ENCODE measurements at places on chromosomes 2 and 18.

DNA sequence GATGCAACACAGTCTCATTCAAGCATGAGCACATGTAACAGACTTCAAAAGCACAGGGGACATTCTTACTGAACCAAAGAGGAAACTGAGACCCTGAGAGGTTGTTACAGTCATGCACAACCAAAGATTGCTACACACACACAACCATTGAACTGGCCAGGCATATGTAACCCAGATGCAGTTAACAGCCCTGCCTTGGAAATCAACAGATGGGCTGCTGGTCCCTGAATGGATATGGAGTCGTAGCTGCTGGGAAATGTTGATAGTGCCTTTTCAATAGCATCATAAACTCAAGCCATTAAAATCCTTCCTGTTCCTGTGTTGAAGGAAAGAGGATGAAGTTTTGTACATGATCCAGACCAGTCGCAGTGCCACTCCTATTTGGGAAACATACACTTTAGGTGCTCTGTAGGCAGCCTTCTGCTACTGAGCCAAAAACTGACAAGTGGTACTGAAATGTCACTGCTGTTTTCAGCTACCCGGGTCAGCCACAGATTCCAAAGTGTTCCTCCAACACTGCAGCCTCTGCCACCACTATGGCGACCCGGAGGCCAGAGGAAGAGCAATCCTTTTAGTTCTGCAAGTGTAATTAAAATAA lies 143.9 kb downstream of the CCBE1 start:
- no peak for DNase-seq

DNA sequence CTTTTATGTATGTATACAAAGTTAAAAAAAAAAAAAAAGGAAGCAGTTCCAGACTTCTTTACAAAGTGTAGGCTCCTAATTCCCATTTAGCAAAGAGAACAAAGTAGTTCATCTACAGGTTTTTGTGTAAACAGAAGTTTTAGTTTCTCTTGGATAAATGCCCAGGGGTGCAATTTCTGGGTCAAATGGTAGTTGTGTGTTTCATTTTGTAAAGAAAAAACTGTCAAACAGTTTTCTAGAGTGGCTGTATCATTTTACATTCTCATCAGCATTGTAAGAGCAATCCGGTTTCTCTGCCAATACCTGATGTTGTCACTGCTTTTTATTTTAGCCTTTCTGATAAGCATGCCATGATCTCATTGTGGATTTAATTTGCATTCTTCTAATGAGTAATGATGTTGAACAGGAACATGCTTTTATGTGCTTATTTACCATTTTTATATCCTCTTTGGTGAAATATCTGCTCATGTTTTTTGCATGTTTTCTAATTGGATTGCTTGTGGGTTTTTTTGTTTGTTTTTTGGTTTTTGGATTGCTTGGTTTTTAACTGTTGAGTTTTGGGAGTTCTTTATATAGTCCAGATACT lies 16.6 kb upstream of the PSME4 start:
- no peak for DNase-seq

- DNase-seq = no peak
Observed at GRCh38 chr2:204604061-204604460, 58.8 kb downstream of the PARD3B start.

DNA sequence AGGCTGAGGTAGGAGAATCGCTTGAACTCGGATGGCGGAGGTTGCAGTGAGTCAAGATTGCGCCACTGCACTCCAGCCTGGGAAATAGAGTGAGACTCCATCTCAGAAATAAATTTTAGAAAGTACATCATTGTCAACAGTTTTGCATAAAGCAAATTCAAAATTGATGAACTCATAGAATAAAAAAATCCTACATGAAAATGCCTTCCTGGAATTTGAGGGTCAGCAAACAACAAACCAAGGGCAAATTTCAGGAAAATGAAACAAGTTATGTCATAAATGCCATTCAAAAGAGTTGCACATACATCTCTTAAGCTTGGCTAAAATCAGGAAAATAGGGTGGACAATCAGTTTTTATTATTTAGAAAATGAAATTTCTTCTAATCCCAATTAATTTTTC lies 45.1 kb downstream of the COL5A2 start:
- DNase-seq = no peak

GRCh38 chr2:58764338-58765104 lies 523.4 kb upstream of the FANCL start:
- DNase-seq = no peak

GRCh38 chr2:136527560-136527959 lies 237.8 kb upstream of the THSD7B start:
- no peak for DNase-seq

- DNase-seq = no peak
Observed at GRCh38 chr2:27622921-27623384, 5.9 kb downstream of the CCDC121 start.

GRCh38 chr2:191188550-191189093 lies 37.8 kb upstream of the STAT4 start:
- no peak for DNase-seq

DNA sequence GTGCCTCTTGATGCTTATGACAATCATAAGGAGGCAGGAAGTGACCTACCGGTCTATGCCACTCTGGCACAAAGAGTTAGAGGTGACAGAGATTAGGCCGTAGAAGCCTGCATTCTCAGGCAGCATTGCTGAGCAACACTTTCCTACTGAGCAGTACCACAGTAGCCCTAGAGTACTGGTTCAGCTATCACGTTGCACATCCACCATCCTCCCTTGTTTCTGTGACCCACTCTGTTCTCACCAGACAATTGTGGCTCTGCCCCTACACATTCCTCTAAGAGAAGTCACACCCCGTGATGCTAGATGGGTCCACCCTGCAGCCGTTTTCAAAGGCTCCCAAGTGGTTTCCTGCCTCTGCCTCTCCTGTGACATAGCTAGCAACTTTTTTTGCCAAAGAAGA lies 22.6 kb upstream of the SUCLG1 start:
- DNase-seq = no peak

- DNase-seq = no peak
Observed at GRCh38 chr2:176683618-176684111, 414.4 kb downstream of the MTX2 start.

DNA sequence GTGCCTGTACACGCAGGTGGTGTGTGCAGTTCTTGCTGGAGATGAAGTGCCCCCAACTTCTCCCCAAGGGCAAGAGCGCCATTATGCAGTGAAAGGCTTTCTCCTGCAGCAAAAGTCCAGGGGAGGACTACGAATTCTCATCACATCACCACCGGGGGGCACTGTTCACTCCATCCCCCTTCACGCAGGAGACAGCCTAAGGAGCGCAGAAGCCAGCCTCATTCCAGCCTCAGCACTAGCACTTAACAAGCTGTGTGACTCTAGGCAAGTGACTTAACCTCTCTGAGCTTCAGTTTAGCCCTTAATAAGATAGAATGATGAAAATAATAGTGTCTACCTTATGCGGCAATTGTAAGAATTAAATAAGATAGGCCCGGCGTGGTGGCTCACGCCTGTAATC lies 32.3 kb downstream of the DNMT3A start:
- DNase-seq = peak; percentile 52

- no peak for DNase-seq
Observed at GRCh38 chr2:2172516-2172915, 158.6 kb downstream of the MYT1L start.

DNA sequence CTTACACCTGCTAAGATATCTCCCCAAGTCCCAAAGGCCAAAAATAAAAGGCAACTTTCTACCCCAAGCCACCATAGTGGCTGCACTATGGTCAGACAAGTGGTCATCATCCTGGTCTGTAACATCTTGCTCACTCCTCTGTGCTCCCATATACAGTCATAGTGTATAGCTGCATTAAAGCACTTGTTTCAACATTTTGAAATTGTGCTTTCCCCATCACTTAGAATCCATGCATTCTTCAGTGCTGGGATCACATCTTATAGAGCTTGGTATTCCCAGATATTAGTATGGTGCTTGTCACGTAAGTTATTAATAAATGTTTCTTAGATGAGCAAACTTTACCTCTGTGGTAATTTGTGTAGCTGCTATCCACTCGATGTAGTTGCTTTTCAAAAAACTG lies 40.4 kb upstream of the CDC42EP3 start:
- no peak for DNase-seq

DNA sequence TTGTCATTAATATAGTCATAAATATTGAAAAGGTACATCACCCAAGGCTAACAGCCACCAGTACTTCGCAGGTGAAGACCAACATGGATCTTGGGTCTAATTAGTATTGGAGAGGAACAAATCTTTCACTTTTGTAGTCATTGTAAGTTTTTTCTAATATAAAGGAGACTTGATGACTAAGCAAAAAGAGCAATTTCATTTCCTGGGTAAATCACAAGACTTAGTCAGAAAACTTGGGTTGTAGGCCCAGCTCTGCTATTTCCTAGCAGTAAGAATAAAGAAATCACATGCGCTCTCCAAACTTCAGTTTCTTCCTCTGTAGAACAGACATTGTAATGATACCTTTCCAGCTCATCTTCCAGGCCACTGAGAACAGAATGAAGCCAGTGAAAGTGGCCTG lies 40.9 kb downstream of the NRP2 start:
- DNase-seq = no peak

DNA sequence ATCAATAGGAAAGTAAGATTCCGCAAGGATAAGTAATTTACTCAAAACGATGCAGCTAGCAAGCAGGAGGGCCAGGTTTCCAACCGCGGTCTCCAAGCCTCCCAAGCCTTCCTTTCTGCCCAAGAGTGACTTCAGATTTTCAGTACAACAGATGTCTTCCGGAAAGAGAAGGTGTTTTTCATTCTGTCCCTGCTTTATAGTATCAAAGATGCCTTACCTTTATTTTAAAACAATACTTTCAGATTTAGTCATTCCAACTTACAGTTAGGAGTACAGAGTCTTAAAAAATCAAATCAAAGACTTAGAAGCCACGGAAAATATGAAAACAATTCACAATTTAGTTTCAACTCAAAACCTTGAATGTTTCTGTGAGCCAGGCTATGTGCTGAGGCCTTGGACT lies 43.6 kb downstream of the CYB5A start:
- no peak for DNase-seq

DNA sequence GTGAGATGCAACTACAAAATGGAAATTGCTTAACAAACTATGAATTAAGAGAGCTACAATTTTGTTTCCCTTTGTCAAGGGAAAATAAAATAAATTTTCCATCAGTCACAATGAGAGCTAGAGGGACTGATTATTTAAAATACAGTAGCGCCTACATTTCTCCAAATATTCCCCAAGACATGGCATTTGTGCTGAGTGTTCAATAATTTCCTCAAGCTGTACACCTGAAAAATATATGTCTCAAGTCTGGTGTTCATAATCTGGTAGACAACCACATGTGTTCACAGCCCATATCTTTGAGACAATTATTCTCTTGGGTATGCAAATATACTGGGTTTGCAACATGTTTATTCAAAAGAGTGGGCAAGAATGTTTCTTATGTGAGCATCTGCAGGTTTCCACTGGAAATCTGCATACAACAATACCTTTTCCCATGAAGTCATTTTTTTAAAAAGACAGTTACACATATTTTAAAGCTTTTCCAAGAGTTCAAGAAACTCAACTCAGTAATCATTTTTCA lies 240.1 kb upstream of the VRK2 start:
- no peak for DNase-seq

DNA sequence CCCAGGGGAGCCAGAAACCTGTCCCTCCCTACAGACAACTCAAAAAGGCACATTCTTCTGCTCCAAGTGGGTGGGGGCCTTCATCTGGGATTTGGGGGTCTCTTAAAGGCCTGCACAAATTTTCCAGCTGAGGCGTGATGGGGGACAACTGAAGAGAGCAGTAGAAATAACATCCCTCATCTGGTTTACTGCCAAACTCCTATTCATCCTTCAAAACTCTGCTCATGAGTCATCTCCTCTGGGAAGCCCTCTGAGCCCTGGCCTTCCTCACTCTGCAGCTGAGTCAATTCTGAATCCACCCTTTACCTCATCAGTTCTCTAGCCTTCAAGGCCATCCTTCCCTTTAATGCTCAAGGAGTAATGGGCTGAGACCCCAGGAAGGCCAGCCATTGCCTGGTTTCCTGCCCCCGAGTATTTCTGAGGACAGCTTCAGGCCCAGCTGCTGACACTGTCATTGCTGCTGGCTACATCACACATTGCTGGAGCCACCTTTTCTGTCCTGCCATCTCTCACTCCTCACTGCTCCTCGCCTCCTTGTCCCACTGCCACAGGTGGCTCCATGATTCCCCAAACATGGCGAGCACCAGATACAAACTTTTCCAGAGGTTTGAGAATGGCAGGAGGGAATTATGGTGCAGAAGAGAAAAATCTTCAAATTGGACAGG lies 32.2 kb upstream of the GLI2 start:
- no peak for DNase-seq

GRCh38 chr2:184597571-184597991 lies 748 bp upstream of the ZNF804A start:
- no peak for DNase-seq

DNA sequence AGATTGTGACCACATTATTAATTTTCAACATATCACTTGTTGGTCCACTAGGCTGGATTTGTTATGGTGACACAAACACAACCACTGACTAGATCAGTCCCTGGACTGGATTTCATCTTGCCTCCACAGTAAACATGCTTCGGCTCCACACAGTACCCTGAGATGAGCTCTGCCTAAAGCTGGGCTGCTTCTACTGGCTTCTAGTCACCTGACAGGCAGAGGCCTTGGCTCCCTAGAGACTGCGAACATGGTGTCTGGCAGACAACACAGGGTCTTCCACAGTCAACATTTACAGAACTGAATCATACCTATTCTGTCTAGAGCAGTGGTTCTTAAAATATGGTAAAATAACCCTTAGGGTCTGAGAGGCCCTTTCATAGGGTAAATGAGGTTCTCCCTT lies 69.2 kb downstream of the RIT2 start:
- DNase-seq = no peak

DNA sequence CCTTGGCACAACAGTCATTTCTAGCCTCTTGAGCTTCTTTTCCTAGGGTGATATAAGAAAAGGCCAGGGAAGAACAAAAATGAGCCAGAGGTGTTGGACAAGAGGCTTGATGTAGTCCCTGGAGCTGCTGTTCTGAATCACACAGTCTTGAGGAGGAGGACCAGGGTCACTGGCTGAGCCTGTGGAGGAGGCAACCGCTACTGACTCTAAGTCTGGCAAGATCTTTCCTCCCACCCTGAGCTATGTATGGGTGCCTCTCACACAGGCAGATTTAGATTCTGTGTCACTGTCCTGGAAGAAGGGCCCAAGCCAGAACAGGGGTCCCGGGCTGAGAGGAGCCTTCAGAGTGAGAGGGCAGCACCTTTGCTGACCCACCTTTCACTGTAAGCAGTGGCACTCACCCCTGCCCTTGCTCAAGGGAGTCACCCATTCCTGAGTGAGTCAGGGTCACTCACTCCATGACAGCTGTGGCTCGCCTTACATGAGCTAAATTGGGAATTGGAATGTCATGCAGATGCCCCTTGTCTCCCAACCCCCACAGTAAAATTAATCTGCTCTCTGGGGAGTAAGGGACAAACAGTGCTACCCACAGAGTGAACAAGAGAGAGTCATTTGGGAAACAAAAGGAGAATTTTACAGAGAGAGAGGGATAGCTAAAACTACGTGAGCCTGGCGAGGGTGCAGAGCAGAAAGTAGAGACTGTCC lies at the start of gene TRIM54:
TSS of gene TRIM54 (plus strand) at position 575 of the 705 bp plus-strand sequence. CDS start 303 bp downstream, outside the sequence.
- DNase-seq = no peak

GRCh38 chr2:206274434-206275311 lies at the start of gene ZDBF2:
TSS of gene ZDBF2 (plus strand) at chr2:206274663. CDS start at chr2:206281850, 7,187 bp downstream.
- DNase-seq = peak; percentile 23

GRCh38 chr2:101238930-101239759 lies 13.5 kb upstream of the CNOT11 start:
- no peak for DNase-seq

- DNase-seq = no peak
Observed at GRCh38 chr2:229586746-229587705, 127.3 kb downstream of the DNER start.

All from activated CD8-positive, alpha-beta memory T cell treated with anti-CD3 and anti-CD28 coated beads for 1 hour (primary cell).